Stimulated activated CD4-positive, alpha-beta T cell treated with anti-CD3 and anti-CD28 coated beads, Interleukin-2, amount 100 ng/mL, for 24 hours (primary cell): ENCODE measurements at places on chromosomes 7 and 10.

- no peak for DNase-seq
These were observed 2.2 kb downstream of the PRKAR2B start for GRCh38 chr7:107046491-107047259.

DNA sequence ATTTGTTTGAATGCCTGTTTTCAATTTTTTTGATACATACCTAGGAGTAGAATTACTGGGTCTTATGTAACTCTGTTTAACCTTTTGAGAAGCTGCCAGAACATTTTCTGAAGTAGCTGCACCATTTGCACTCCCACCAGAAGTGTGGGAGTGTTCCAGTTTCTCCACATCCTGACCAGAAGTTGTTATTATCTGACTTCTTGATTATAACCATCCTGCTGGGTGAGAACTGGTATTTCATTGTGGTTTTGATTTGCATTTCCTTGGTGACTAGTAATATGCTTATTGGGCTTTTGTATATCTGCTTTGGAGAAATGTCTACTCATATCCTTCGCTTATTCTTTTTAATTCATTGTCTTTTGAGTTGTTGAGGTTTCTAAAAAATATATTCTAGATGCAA is 117.2 kb upstream of the GLCCI1 start:
- DNase-seq = no peak

DNA sequence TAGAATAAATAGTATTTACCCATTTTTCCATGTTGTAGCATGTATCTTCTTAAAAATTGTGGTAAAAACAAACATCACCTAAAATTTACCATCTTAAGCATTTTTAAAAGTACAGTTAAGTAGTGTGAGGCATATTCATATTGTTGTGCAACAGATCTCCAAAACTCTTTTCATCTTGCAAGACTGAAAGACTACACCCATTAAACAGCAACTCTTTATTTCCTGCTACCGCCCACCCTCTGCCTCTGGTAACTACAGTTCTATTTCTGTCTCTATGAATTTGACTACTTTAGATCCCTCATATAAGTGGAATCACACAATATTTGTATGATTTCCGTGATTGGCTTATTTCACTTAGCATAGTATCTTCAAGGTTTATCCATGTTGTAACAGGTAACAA is 40.0 kb upstream of the AGBL3 start:
- DNase-seq = no peak

DNA sequence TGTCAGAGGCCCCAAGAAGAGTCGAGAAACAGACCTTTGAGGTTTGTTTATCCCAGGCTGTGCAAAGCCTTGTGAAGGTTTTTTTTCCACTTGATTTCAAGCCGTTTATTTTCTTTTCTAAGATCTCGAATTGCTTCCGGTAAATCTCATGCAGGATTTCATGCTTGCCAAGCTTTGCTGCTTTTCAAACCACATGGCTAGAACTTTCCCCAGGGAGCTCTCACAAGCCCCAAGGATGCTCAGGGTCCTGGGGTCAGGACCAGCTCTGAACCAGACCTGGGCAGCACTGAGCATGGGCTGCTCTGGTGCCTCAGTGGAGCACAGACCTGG is 48.0 kb upstream of the AQP1 start:
- no peak for DNase-seq

GRCh38 chr7:145088111-145088745 is 252.4 kb upstream of the TPK1 start:
- DNase-seq = no peak

GRCh38 chr7:142139597-142140400 is 28.3 kb downstream of the MGAM2 start:
- no peak for DNase-seq

DNA sequence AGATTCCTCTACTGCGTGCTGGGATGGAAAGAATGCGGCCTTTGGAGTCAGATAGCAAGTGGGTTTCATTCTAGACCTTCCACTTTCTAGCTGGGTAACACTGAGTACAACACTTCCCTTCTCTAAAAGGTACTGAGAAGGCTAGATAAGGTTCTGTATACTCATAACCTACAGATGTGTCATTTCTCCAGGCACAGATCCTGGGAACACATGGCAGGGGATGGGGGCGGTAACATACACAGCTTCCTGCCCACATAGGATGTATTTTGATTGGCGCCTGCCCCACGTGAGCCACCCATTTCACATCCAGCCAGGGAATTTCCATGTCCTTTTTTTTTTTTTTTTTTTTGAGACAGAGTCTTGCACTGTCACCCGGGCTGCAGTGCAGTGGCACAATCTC is 31.8 kb downstream of the KLRG2 start:
- DNase-seq = no peak

DNA sequence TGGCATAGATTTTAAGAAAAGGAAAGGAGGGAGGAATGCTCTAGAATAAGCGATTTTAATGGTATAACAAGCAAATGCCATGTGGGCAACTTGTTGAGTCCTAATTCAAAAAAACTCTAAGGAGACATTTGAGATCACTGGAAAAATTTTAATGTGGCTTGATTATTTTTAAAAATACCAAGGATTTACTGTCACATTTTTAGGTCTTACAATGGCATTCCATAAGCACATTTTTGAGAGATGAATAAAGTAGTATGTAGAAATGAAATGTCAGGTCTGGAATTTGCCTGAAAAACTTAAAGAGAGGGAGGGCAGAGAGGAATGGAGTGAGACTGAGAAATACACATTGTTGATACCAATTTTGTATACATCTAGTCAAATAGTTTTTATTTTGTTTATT is 20.3 kb downstream of the NCAPG2 start:
- DNase-seq = no peak

GRCh38 chr7:116741625-116742316 is 69.8 kb downstream of the MET start:
- DNase-seq = no peak

DNA sequence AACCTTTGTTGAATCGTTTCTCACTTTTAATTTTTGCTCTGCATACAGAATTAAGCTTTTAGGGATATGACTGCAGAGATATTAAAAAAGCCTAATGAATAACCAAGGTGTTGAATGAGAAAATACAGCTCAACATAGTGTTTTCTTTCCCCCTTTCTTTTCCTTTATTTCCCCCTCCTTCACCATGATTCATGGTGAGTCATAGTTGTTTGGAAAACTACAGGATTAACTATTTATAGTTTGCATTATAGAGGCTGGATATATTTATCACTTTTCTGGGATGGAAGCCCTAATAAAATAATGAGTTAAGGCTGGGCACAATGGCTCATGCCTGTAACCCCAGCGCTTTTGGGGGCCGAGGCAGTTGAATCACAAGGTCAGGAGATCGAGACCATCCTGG is 115.0 kb downstream of the DNAJB9 start:
- no peak for DNase-seq

- DNase-seq = no peak
These were observed 287.2 kb downstream of the TNS3 start for GRCh38 chr7:47294556-47295222.

DNA sequence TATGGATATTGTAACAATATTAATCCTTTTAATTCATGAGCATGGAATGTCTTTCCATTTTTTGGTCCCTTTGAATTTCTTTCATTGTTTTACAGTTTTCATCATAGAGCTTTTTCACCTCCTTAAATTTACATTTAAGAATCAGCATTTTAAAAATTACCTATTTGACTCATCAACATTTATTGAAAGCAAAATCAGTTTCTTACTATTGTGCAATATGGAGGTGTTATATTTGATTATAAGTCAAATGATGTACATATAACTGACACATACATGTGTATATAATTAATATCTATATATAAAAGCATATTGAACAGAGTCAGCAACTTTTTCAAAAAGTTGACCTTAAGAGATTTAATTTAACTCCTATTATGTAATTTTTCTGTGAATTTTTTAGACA is 52.2 kb downstream of the SHOC2 start:
- DNase-seq = no peak

DNA sequence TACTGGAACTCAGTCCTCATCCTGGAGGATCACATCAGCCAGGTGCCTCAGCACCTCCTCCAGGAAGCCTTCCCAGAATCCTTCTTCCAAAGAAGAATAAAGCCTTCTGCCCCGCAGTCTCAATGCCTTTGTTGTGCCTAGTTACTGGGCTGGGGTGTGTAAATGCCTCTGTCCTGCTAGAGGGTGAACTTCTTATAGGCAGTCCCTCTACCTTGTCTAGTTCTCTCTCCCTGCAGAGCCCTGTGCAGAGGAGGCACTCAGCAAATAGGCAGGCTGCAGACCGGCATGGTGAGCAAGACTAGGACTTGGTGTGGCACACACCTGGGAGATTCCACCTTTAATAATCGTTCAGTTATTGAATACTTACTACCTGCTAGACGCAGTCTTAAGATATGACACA is 104.7 kb upstream of the PCBD1 start:
- no peak for DNase-seq

DNA sequence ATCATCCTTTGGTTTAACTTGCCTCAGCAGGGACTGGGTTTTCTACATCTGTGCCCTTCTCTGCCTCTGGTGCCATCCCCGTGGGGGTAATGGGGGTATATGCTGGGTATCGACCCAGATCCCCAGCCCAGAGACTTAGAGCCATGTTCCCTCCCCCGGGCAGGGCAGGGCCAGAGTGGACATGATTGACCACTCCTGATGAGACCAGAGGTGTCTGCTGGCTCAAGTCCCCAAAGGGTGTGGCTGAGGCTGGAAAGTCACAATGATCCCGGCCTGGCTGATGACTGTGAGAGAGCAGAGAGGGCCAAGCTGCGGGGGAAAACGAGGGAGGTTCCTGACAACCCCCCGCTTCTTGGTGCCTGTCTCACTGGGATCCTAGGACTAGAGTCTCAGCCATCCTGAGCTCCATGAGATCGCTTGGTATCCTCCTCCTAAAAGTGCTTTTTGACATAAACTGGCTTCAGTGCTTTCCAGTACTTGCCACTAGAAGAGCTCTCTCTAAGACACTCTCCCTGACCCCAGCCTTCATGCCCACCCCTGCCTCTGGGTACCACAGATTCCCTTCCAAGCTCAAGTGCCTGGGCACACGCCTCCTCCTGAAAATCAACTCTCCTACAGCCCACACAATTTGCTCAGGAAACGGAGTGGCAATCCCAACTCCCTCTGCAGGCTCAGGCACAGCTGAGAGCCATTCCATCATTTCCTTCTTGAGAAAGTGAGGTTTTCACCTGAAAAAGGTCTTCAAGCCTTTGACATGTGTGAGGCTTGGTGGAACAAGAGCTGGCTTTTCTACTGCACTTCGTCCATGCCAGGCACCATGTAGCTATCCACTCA is 33.9 kb downstream of the DRGX start:
- DNase-seq = no peak

DNA sequence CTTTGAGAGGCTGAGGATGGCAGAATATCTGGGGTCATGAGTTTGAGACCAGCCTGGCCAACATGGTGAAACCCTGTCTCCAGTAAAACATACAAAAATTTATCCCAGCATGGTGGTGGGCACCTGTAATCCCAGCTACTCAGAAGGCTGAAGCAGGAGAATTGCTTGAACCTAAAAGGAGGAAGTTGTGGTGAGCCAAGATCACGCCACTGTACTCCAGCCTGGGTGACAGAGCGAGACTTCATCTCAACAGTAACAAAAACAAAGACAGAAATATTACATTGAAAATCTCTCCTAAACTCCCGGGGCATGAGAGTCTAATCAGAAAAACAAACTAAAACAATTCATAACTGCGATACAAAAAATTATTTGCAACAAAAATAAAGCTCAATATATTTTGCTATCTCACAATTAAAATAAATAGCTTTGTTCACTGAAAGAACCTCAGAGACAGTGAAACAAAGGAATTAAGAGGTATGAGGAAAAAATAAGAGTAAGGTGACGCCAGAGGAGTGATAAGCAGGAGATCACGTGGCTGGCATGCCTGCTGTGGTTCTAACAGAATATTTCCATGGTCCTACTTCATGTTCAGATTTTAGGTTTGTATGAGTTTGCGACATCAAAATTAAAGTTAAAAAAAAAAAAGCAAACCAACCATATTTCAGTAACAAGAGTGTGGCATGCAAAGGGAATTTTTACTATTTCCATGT is 527.7 kb upstream of the POM121L12 start:
- DNase-seq = no peak

- DNase-seq = peak; percentile 30
These were observed 743 bp upstream of the ZCCHC24 start for GRCh38 chr10:79445977-79446757.

DNA sequence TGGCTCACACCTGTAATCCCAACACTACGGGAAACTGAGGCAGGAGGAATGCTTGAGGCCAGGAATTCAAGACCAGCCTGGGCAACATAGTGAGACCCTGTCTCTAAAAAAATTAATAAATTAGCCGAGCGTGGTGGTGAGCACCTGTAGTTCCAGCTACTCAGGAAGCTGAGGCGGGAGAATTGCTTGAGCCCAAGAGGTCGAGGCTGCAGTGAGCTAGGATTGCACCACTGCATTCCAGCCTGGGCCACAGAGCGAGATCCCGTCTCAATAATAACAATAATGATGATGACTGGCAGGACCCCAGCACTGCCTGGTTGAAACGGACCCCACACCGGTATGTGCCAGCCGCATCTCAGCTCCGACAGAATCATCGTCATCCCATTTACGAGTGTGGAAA is 93.0 kb downstream of the ELFN1 start:
- no peak for DNase-seq

DNA sequence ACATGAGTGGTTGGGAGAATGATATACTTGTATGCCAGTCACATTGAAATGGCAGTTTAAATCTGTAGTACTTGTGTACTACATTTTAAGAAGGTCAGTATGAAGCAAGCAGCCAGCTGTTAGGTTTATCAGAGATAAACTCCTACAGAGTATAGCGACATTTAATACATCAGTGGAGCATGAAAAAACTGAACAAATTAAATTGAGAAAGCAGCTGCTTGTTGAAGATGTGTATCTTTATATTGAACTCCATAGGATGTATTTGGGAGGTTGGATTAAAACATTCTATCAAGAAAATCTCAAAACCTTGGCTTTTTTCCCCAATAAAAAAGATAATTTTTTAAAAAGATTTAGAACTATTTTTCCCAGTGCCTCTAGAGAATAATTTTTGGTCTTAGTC is 47.8 kb downstream of the PHF14 start:
- DNase-seq = no peak

DNA sequence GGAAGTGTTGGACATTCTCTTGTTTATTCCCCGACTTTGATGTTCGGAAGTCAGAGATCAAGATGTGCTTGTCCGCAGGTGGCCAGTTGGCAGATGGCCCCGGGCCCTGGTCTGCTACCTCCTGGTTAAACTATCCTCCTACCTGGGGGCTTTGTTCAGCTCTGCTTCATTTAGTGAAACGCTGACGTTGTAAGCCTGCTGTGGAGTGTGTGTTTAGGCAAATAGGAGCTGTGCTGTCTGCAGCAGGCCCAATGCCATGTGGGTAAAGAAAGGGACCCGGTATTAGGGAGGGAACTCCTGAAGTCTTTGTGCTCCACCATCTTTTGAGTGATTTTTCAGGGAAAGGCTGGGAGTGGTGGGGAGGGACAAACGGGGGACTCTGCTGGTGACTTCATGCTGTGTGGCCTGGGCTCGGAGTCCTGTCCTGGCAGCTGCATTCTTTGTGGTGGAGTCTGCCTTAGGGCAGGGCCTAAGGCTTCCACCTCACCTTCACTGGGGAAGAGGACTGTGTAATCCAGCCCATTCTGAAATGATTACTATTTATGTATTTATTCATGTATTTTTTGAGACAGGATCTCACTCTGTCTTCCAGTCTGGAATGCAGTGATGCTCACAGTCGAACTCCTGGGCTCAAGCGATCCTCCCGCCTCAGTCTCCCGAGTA is 171.1 kb upstream of the KLF6 start:
- no peak for DNase-seq

GRCh38 chr10:46526682-46527038 is 29.8 kb downstream of the GPRIN2 start:
- DNase-seq = no peak

GRCh38 chr10:62077330-62078015 is 176.0 kb downstream of the ARID5B start:
- DNase-seq = no peak
